ENCODE measurements at places on chromosomes 6 and 20.

GRCh38 chr6:36986704-36987047, 680 bp upstream of the MTCH1 start:
- no peak for DNase-seq

GRCh38 chr20:57199656-57200405, 66.6 kb downstream of the BMP7 start:
- no peak for DNase-seq

DNA sequence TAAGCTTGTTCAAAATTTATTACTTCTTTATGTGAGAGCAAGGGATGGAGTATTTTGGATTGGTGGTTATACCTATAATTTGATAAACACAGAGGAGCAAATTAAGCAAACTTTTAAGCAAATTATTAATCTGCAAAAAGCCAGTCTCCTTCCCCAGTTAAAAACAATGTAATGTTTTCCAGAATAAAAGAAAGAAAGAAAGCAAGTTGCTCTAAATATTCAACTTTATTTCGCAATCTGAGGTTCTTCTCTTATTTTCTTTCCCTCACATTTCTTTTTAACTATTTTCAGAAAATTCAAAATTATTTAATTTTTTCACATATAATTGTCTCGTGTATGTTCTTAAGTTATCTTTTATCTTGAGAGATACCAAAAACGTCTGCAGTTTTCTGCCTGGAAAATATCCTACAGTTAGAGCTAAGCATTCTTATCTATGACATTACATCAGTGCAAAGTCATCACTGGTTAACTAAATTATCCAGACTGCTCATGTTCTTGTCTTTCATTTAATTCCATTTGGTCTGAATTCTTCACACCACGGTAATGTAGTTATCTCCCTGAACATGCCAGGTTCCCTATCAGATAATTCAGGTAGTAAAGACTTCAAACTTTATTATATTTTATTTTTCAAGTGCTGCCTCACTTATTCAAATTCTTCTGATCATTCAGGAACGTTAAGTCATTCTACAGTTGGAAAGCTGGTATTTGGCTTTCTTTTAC, 3.3 kb upstream of the CNKSR3 start:
- no peak for DNase-seq

DNA sequence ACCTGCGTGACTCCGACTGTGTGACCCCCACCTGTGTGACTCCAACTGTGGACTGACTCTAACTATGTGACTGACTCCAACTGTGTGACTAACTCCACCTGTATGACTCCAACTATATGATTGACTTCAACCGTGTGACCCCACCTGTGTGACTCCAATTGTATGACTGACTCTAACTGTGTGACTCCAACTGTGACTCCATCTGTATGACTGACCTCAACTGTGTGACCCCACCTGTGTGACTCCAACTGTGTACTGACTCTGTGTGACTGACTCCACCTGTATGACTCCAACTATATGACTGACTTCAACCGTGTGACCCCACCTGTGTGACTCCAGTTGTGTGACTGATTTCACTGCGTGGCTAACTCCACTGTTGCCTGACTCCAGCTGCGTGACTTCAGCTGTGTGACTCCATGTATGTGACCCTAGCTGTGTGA, 38.6 kb downstream of the SYNJ2 start:
- no peak for DNase-seq

DNA sequence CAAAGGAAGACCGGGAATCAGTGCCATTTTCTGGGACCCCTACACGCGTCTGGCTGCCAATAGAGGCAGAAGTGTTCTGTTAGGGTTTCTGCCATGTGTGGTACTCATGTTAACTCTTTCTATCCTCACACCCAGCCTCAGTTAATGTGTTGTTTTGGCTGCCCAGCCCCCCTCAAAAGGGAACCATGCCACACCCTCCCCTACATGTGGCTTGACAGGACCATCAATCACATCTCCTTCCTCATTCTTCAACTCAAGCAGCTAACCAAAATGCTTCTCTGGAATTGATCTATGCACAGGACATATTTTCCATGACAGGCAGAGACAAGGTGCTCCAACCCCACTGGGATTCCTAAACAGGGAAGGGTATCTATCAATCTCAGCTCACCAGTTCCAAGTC, 22.0 kb downstream of the AHCY start:
- no peak for DNase-seq

GRCh38 chr6:56660381-56660730, 17.7 kb upstream of the DST start:
- no peak for DNase-seq

GRCh38 chr6:49906526-49906925, 40.2 kb upstream of the CRISP1 start:
- no peak for DNase-seq

- no peak for DNase-seq
These were observed 48.5 kb upstream of the EDN1 start for GRCh38 chr6:12241493-12242175.

GRCh38 chr6:17012421-17013225, 89.2 kb upstream of the STMND1 start:
- DNase-seq, result no peak

DNA sequence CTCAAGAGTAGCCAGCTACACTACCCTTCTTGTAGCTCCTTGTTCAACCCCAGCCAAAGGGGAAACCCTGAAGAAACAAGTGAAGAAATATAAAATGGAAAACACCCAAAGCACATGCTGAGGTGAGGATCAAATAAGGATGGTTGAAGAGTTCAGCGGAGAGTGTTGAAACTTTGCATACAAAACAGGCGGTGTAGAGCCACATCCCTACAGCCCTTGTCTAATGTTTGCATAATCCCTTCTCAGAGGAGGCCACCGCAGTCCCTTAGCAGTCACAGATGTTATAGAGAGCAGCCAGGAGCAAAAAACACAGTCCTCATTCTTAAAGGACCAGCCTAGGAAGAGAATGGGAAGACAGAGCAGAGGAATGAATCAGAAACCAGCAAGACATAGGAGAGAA, 350.7 kb upstream of the SASH1 start:
- no peak for DNase-seq

DNA sequence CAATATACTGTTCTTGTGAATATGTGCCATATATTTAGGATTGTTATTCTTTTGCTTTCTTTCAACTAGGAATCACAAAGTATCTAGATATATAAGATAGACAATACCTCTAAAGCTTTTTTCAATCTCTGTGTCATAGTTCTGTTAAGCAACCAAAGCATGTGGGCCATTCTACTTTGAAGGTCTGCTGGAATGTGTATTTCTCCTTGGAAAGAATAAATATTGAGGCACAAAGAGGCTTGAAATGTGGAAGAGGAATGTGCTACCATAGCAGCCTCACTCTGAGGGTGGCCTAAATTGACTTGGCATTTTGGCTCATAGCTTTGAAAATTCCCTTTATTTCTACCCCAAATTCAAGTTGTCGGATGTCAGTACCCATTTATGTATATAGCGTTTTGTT, 488.5 kb upstream of the MAN1A1 start:
- DNase-seq, result no peak

GRCh38 chr6:88374553-88374952, 208.4 kb upstream of the CNR1 start:
- no peak for DNase-seq

DNA sequence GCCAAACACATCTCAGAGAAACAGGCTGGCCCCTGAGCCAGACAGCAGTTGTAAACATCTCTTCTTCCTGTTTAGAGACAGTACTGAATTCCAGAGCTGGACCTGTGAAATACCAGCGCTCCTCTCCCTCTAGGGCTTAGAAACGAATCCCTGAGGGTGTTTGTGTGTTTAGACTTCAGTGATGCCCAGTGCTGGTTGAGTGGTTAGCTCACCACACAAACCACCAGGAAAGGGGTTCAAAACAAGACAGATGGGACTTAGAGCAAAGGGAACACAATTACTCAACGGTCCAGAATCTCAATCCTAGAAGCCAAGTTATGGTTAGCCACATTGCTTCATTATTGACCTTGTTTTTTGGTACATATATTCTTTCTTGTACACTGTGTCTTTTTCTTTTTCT, 108.7 kb upstream of the TMEM170B start:
- no peak for DNase-seq

All from stimulated activated CD4-positive, alpha-beta T cell treated with anti-CD3 and anti-CD28 coated beads, Interleukin-2, amount 100 ng/mL, for 24 hours (primary cell).